Ammon's horn (tissue), 1 donor: ENCODE measurements at places on chromosomes 7 and 10.

DNA sequence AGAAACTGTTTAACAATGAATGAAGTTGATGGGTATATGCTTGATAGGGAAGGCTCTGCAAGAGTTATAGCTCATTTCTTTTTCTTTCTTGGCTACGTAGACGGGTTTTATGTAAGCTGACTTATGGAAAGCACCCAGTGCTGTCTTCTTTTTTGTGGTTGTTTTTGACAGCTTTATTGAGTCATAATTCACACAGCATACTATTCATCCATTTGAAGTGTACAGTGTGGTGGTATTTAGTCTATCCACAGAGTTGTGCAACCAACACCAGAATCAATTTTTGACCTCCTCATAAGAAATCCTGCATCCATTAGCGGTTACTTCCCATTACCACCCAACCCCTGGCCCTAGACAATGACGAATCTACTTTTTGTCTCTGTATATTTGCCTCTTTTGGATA, 240.6 kb upstream of the KIAA1217 start:
- no peak for DNase-seq

DNA sequence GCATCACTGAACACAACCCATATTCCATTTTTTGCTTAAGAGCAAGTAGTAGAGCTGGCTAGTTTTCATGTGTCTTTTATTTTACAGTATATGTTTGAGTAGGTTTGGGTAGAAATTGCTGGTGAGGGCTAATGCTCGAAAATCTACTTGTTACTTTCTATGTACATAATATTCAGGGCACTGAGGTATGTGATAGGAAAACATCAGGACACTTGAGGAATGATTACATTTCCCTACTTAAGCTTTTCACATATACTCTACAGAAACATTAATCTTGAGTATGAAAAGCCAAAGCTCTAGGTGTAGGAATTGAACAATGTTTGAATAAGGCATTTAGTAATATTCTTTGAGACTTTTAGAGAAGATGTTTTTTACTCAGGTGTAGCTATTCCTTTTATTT, 73.6 kb downstream of the POU6F2 start:
- DNase-seq, result no peak

DNA sequence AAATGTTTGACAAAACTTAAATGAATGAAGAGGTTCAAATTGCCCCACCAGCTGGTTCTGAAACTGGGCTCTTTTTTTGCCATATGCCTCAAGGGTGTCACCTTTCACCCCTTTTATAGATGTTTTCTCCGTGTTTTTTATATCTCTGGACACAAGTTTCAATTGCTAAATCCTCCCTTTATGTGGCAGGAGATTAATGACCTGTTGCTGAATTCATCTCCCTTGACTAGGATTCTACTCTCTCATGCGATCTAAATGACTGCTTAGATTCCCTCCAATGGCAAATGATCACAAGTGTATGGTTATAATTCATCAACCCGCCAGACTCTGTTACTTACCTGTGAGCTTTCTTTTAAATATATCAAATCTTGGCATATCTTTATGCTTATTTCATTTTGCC, 677.0 kb upstream of the POT1 start:
- DNase-seq, result no peak

GRCh38 chr7:85125651-85126131, 61.2 kb downstream of the SEMA3D start:
- no peak for DNase-seq

GRCh38 chr7:2078899-2079298, 153.8 kb downstream of the MAD1L1 start:
- no peak for DNase-seq

DNA sequence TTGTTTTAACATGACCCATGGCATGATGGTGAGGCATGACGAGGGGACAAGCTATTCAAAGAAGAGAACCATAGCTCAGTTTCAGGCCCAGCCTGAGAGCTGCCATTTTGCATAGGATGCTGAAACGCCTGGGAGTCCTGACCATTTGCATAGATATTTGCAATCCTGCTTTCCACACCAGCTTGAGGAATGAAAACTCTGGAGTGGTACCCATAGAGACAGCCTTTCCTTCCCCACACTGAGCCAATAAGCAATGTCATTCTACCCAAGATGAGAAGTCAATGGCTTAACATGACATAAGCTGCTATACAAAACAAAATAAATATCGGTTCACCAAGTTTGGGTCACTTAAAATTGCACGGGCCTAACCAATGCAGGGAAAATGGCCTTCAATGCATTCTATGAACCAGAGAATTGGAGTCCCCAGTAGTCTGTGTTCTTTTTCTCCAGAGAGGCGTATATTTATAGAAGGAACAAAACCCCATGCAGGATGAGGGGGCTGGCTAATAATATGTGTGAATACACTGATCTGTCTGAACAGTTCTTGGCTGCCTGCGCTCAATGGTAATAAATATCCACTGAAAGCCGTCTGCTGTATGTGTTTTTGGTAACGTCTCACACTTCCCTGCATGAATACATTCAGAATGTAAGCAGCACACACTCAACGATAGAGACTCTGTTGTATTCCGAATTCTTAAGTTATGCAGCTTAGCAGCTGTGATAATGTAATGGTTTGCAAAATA, 329.3 kb downstream of the FRMD4A start:
- peak; percentile 64 for DNase-seq

GRCh38 chr7:87140271-87140748, 11.9 kb upstream of the DMTF1 start:
- no peak for DNase-seq

DNA sequence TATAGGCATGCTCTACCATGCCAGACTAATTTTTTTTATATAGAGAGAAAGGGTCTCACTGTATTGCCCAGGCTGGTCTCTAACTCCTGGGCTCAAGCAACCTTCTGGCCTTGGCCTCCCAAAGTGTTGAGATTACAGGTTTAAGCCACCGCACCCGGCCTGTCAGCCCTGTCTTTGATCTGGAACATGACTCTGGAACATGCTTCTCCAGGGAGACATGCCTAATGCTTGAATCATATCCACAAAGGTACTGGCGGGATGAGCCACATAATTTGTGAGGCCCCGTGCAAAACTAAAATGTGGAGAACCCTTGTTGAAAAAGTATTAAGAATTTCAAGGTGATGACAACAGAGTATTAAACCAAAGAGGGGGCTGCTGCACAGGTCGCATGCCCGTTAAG, 282.8 kb downstream of the ARHGAP12 start:
- no peak for DNase-seq

DNA sequence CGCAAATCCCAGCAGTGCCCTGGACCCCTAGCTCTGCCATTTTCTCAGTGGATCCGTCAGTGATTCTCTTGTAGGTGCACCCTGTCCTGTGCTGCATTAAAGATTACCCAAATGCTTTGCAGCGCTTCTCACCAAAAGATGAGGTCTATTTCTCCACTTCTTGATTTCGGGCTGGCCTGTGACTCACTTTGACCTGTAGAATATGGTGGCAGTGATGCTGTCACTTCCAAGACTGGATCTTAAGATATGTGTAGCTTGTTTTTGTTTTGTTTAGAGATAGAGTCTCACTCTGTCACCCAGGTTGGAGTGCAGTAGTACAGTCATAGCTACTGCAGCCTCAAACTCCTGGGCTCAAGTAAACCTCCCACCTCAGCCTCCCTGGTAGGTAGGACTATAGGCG, 37.0 kb upstream of the ZMIZ1 start:
- no peak for DNase-seq

DNA sequence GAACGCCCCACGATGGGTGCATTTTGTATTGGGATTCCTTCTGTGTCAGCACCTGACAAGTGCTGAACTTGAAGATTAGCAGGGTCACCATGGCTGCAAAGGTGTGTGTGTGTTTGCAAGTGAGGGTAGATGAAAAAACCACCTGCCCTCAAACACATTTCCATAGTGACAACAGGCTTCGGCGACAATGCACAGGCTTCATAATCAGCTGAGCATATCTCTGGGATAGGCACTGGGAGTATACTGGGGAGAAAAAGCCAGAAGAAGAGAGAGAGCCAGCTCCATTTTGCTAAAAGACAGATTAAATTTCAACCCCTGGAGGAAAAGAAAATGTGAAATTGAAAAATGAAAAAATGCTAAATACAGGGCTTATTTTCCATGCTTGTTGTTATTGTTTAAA, 656.1 kb downstream of the INHBA start:
- DNase-seq, result no peak

DNA sequence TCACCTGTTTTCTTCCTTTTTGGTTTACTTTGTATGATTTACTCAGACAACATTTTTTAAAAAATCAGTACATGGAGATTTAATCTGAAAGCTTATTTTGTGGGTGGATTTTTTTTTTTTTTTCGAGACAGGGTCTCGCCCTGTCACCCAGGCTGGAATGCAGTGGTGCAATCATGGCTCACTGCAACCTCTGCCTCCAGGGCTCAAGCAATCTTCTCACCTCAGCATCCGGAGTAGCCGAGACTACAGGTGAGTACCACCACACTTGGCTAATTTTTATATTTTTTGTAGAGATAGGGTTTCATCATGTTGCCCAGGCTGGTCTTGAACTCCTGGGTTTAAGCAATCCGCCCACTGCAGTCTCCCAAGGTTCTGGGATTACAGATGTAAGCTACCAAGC, 2.5 kb downstream of the GSTO1 start:
- DNase-seq, result no peak

GRCh38 chr10:818526-819220, 112.8 kb downstream of the LARP4B start:
- no peak for DNase-seq

GRCh38 chr10:73117976-73118743, 7.9 kb downstream of the NUDT13 start:
- DNase-seq, result no peak

DNA sequence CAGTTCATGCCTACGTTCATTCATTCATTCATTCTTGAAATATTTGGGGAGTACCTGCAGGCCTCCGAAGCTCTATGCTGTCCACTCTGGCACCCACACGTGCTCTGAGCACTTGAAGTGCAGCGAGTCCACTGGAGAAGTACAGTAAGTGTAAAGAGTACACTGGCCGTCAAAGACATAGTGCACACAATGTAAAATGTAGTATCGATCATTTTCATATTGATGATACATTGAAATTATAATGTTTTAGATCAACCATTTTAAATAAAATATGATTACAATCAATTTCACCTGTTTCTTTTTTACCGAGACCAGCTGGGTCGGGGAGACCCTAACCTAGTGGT, 37.0 kb upstream of the PURB start:
- DNase-seq, result no peak

DNA sequence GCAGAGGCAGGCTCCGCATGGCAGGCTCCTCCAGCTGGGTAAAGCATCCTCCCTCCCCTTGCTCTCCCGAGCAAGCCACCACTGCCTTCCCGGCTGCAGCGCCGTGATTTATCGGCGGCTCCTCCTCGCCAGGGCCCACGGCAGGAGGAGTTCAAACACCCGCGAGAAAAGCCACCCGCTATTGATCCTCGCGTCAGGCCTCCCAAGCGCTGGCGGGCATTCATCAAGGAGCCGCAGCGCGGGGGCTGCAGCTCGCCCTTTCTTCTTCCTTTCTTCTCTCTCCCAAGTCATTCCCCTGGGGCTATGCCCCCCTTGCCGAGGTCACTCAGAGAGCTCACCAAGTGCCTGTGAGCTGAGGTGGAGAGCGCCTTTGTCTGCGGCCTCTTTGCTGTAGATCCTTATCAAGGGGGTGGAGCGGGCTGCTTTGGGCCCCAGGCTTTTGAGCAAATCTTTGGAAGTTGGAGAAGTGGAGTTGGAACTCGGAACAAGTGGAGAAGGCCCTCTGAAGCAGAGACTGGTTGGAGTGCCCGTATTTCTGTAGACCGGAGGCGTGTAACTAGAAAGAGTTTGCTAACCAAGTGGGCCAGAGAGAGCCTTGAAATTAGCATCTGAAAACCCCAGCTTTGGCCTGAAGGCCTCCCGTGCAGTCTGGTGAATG, 107.2 kb upstream of the PPIF start:
- DNase-seq, result no peak

DNA sequence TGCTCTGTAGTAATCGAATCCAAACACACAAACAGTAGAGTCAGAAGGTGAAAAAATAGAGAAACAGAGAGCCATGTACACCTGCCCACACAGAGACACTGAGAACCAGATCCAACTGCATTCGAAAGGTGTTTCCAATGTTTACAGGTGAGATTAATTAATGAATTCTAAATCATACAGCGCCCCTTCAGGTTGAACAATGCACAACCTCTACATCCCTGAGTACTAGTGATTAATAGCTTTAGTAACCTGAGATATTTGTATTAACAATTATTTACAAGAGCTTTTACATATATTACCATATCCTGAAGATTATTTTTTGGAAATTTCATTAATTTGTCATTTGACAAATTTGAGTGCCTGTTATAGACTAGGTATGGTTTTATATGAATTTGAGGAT, 7.6 kb upstream of the MRC1 start:
- no peak for DNase-seq

DNA sequence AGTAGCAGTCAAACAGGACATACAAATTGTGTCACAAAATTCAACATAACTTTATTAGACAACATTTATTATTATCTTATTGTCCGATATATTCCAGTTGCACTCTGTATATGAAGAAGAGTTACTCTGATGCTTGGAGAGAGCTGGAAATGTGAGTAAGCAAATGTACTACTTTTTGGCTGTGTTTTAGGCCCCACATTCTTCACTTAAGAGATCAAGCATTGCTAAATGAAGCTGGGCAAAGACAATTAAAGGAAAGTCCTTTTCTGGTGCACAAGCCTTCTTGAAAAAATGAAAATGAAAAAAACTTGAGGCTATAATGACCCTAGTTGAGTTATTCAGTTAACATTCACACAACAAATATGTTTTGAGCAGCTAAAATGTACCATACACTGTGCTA, 26.1 kb downstream of the MYPN start:
- DNase-seq, result no peak

- DNase-seq, result peak; percentile 48
These were observed 459 bp downstream of the CYCS start for GRCh38 chr7:25124465-25125136.

DNA sequence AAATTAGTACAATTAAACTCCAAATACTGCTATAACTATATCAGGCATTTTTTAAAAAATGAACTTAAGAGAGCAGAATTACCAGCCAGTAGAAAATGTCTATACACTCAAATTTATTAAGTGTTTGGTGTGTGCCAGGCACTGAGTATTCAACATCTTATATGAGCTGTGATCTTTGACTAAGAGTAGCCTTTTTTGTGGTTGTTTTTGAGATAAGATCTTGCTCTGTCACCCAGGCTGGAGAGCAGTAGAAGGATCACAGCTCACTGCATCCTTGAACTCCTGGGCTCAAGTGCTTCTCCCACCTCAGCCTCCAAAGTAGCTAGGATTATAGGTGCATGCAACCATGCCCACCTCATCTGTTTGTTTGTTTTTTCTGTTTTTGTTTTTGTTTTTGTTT, 102.5 kb upstream of the CELF2 start:
- DNase-seq, result no peak

- DNase-seq, result no peak
These were observed 10.5 kb upstream of the ADAMTS14 start for GRCh38 chr10:70661623-70662361.

- DNase-seq, result no peak
These were observed 223.1 kb downstream of the CUX1 start for GRCh38 chr7:102040569-102040968.
